ENCODE measurements at places on chromosomes 3 and 15. TPM values are rescaled to one million over a fixed set of nuclear protein-coding genes. Genes with fewer than 3 reads are reported as not detected.

GRCh38 chr15:49883121-49883520 is 235.9 kb downstream of the ATP8B4 start:
- no peak for DNase-seq
- peaks cover 12% of the 10 kb centered on the region for H3K4me1 ChIP-seq
- H3K27ac ChIP-seq: no peak overlapping the region
- H3K27me3 ChIP-seq: no peaks in the 10 kb centered on the region

The NANOGP8 gene
- total RNA-seq: not detected

DNA sequence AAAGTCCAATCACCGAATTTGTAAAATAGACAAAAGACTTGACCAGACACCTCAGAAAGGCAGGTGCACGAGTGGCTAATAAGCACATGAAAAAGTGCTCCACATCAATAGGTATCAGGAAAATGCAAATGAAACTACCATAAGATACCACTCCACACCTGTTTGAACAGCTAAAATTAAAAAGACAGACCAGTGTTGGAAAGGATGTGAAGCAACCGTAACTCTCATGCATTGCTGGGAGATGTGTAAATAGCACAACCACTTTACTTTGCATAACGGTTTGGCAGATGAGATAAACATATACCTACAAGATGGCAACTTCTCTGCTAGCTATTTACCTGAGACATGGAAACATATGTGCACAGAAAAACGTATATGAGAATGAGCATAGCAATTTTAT is 56.9 kb downstream of the CADPS start:
- no peak overlapping the region for H3K4me3 ChIP-seq
- DNase-seq: no peak
- no peak overlapping the region for H3K27ac ChIP-seq
- H3K27me3 ChIP-seq: no peaks in the 10 kb centered on the region
- no peaks in the 10 kb centered on the region for H3K36me3 ChIP-seq
- no peaks in the 10 kb centered on the region for H3K4me1 ChIP-seq

DNA sequence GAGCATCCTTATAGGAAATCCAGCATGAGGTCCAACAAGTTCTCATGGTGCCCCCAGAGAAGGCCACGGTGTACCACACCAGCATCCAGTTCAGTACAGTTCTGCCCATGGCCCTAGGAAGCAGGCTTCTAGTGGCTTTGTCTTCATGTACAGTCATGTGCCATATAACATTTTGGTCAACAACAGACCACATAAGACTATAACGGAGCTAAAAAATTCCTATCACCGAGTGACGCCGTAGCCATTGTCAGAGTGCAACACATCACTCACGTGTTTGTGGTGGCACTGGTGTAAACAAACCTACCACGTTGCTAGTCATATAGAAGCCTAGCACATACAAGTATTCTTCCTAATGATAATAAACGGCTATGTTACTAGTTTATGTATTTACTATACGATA is 209.0 kb downstream of the ARRDC4 start:
- no peaks in the 10 kb centered on the region for H3K36me3 ChIP-seq
- DNase-seq: no peak
- no peaks in the 10 kb centered on the region for H3K4me1 ChIP-seq
- no peak overlapping the region for H3K4me3 ChIP-seq

- H3K27me3 ChIP-seq: no peaks in the 10 kb centered on the region
- H3K4me3 ChIP-seq: peak overlapping the region; percentile 59
- peak overlapping the region; percentile 93 for H3K27ac ChIP-seq
- peaks cover 79% of the 10 kb centered on the region for H3K4me1 ChIP-seq
- peak; percentile 65 for DNase-seq
- H3K36me3 ChIP-seq: peaks cover 11% of the 10 kb centered on the region
Observed at GRCh38 chr15:38671675-38672254, 107.2 kb upstream of the RASGRP1 start.

DNA sequence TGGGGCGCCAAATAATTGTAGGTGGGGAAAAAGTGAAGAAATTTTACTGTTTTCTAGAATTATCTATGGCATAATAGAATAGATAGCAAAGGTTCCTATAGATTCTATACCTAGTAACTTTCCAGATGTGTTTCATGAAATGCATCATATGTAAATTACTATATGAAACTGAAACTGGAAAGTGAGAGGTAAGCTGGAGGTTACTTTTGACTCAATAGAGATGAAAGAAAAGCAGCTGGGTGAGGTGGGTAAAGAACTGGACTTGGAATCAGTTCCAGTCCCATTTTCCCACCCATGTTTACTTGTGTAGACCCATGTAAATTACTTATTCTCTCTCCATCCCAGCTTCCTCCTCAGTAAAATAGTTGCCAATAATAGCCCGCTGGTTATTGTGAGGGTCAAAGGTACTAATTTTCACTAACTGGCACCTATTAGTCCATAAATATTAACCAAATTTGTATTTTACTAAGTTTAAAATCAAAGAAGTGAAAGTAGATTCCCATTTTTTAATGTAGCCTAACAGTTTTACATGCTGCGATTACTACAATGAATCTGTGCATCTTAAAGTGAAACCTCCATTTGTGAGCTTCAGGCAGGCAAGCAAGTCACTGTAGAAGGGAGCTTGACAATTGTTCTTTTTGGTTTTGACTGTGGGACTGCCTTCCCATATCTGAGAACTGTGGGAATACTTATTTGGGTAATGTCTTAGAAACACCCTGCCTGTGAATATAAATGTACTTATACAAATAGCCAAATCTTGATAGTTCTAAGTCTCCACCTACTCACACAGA is 312.1 kb downstream of the SLC9A9 start:
- no peak for DNase-seq
- peaks cover 2% of the 10 kb centered on the region for H3K27me3 ChIP-seq
- H3K4me3 ChIP-seq: no peak overlapping the region
- peaks cover 14% of the 10 kb centered on the region for H3K4me1 ChIP-seq
